Lower leg skin (tissue), 4 donors: ENCODE measurements at places on chromosomes 1 and 21.

DNA sequence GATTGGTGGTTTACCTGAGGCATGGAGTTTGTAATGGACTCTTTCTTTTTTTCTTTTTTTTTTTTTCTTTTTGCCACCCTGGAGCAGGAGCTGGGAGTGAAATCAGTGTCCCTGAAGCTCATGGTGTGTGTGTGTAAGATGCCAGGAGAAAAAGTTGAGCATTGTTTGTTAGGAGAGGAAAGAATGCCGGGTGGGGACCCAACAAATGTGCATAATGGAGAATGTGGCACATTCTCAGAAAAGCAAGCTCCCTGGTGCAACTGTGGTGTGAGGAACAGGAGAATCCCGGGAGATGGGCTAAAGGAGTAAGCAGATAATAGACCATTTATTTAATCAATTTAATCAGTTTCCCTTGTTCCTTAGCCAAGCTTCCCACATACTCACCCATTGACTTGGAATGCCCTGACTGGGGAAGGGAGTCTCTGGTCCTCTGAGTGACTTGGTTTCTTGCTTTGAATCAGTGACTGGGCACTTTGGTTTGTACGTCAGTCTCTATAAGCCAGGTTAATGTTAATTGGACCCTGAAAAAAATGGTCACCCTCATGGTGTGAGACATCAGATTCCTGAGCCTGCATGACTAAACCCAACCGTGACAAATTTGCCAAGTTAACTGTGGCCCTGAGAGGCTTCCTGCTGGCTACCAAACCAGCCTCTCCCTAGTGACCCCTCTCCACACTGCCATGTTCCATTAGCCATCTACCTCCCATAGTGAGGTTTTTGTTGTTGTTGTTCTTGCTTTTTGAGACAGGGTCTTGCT, 43.9 kb upstream of the ITPKB start:
- no peak for DNase-seq

GRCh38 chr1:204574016-204574864, 58.0 kb downstream of the MDM4 start:
- DNase-seq: peak; percentile 43

GRCh38 chr1:244952940-244953339, 88.6 kb upstream of the HNRNPU start:
- no peak for DNase-seq

- DNase-seq: no peak
These were observed 3.6 kb upstream of the SUCO start for GRCh38 chr1:172529304-172529703.

GRCh38 chr1:20233866-20234265, 47.5 kb upstream of the PLA2G2C start:
- no peak for DNase-seq

DNA sequence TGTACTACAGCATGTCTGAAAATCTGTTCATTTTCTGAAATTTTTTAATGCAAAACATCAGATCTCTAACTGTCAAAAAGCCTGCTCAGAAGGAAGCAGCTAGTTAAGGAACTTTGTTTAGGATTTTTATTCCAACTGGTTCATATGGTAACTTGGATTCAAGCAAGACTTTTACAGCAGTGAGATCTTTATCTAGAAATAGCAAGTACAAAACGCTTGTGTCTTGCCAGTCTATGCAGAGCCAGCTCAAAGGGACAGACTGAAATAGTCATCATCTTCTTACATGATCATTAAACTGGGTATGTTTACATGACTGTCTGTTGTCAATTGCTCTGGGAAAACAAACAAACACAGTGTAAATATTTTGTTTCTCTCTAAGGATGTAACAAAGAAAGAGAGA, 37.6 kb downstream of the DDAH1 start:
- DNase-seq: no peak

- no peak for DNase-seq
These were observed 168.8 kb upstream of the PLXNA2 start for GRCh38 chr1:208413006-208413405.

DNA sequence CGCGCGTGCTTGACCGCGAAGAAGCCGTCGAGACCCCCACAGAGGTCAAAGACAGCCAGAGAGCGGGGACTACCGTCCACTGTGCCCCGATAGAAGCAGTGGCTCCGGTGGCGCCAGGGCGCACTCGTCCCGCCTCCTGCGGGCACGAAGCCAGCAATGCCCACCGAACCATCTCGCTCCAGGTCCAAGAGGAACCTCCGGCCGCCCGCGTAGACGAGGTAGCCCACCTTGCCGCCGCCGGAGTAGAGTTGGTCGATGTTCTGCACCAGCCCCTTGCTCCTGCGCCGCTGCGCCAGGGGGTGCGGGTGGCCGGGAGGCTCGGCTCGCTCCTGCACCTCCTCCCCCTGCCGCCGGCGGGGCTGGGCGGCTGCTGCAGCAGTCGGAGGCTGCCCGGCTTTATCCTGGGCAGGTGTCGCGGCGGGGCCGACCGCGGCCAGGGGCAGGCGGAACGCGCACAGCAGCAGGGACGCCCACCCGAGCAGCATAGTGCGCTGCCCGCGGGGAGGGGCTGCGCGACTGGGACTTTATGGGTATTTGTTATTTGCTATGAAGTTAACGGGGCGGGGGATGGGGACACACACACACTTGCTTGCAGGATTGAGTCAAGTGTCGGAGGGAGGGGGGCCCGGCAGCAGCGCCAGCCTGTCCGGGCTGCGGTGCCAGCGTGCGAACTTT, 844 bp downstream of the ADAMTS5 start:
- peak; percentile 33 for DNase-seq

- DNase-seq: no peak
These were observed 14.0 kb upstream of the LIN9 start for GRCh38 chr1:226322986-226323385.

DNA sequence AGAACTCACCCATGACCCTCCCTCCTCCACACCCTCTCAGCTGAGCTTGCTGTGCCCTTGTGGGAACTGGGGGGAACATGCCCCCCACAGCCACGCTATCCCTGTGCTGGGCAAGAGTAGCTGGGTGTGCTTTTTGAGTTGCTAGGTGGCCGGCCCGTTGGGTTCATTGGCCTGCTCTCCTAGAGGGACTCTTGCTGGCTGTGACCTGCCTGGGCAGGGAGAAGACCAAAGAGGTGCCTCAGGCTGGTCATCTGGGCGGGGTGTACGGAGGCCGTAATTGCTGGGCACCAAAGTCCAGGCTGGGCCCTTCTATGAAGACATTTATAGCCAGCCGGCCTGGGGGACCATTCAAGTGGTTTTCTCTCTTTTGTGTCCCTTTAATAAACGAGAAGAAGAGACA, 138.3 kb upstream of the ZBTB40 start:
- no peak for DNase-seq

DNA sequence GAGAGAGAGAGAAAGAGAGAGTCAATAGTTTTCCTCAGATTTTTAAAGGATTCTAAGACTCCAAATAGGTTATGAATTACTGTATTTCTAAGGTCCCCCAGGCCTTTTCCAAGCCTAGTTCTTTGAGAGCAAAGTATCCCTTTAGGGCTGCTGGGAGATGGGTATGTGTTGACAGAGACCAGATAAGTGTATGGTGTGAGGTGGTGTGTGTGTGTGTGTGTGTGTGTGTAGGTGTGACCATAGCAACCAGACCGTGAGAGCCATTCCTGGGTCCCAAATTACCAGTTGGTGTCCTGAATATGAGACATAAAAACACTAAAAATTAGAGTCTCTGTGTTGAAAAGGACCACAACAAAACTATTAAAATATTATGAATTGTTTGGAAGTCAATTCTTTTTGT, 41.7 kb upstream of the DNAJC6 start:
- no peak for DNase-seq

GRCh38 chr1:108000620-108001111, 35.7 kb upstream of the VAV3 start:
- DNase-seq: peak; percentile 49

GRCh38 chr1:97093741-97094140, 372.2 kb downstream of the PTBP2 start:
- DNase-seq: no peak

DNA sequence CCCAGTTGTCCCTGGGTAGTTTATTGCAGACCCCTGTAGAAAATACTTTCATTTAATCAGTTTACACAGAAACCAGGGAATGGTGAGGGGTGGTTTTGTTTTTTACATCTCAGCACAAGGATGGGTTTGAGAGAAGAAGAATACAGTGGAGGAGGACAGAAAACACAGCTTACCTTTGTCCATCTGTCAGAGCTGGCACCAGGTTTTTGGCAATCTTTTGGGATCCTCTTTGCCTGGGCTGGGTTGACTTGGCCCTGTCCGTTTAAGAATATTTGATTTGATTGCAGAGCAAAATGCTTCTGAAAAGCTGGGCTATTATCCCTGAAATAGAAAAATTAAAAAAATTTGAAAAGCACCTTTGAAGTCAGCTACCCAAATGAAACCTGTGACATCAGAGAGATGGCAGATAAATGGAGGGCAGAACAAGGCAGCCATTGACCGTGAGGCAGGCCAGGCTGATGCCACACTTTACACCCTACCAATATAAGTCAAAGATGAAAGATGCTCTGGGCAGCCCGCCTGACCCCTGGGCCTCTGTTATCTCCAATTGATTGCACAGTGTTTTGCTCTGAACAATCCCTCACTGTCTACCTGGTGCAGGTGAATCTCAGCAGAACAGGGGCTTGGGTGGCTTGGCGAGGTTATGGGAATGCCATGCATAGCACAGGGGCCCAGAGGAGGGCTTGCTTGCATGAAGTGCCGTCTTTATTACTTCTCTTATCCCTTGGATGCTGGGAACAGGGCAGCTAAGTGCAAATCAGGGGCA, 218.8 kb downstream of the LMX1A start:
- no peak for DNase-seq

- peak; percentile 94 for DNase-seq
These were observed 103.6 kb downstream of the PSMG1 start for GRCh38 chr21:39079617-39080016.

DNA sequence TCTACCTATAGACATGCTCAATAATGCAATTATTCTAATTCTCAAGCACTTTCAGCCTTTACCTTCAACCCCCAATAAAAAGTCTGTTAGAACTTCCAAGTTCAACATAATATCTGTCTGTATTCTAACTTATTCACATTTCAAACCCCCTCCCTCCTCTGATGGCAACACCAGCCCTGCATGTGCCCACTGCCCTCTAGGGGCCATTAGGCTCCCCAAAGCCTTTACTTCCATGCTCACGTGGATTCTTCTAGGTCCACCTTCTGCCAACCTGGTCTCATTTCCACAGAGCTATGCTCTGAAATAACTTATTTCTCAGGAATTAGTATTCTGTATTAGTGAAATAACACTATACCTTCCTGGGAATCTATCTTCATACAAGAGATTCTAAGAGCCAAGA, 22.2 kb upstream of the KPRP start:
- no peak for DNase-seq

- no peak for DNase-seq
These were observed 75.2 kb upstream of the TARDBP start for GRCh38 chr1:10936998-10937901.

DNA sequence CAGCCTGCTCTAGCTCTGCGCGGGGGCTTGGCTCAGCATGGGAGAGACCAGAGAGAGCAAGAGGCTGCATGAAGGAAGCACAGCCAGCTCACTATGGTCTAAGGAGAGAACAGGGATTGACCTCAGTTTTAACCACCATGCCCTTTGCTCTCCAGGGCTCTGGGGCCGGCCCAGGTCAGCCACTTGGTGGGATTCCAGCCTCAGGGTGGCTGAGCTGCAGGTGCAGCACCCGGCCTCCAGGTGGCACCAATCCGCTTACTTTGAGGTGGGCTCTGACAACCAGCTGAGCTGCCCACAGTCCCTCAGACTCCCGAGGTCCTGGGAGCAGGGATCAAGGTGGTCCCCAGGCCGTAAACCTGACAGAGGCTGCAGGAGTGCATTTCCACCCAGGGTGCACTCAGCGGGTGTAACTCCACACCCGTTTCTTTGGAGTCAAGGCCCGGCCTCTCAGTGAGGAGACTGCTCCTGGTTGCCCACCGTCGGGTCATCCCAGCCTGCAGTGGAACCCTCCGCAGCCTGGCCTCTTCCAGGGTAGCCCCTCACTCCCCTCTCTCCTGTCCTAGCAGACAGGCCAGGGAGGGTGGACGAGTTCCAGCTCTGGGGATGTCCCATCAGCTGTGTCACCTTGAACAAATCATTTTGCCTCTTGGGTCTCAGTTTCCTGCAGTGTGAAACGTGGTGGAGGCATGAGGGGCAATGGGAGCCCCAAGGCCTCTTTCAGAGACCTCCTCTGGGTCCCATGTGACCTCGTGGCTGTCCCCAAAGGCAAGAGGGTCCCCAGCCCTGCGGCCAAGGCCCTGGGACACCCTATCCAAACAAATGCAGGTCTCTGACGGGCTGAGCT, 607 bp upstream of the LGR6 start:
- peak; percentile 91 for DNase-seq

DNA sequence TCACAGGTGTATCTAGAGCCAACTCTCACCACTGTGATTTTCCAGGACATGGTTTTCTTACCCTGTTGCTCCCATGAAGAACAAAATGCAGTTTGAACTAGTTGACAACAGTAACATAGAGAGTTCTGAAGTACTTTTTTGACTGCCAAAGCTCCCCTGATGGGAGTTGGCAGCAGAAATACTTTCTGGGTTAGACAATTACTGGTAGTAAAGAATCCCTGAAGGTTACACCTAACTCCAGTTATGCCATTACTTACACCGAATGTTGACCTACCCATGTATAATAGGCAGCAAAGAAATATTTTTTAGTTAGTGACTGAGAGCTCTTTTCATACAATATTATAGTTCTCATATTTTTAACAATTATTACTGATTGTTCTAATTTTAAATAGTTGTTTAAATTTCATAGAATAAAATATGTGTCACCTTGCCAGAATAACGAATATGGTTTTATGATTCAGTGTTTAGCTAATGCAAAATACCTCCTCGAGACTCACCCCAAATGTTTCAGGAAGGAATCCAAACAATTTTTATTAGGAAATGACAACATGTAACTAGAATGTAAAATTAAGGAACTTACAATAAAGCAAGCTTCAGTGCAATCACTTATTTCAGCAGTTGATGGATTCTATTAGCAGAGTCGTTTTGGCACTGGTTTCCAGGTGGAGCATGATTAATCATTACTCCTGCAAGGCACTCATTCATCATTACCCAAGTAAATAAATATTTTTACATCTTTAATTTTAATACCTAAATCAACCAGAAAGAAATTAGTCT, 237.6 kb downstream of the MRPL39 start:
- DNase-seq: no peak

GRCh38 chr1:72111662-72112061, 170.7 kb downstream of the NEGR1 start:
- DNase-seq: no peak

DNA sequence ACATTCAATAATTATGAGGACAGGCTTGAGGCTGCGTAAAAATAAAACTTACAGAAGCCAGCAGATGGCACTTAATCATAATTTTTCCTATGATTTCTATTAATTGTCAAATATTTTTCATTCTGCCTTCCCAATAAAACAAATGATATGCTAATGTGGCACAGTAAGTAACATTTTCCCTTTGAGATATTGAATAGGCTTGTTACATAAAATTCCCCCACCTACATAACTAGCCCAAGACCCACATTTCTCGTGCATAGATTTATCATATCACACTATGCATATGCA, 55.4 kb upstream of the PTGFRN start:
- DNase-seq: no peak
